ENCODE measurements at places on chromosomes 6 and 20.
A peak's percentile ranks its signal among the peaks of the same experiment; 100 is the strongest.

- no peak for DNase-seq
These were observed 1.1 kb upstream of the KLHL32 start for GRCh38 chr6:96923400-96923799.

DNA sequence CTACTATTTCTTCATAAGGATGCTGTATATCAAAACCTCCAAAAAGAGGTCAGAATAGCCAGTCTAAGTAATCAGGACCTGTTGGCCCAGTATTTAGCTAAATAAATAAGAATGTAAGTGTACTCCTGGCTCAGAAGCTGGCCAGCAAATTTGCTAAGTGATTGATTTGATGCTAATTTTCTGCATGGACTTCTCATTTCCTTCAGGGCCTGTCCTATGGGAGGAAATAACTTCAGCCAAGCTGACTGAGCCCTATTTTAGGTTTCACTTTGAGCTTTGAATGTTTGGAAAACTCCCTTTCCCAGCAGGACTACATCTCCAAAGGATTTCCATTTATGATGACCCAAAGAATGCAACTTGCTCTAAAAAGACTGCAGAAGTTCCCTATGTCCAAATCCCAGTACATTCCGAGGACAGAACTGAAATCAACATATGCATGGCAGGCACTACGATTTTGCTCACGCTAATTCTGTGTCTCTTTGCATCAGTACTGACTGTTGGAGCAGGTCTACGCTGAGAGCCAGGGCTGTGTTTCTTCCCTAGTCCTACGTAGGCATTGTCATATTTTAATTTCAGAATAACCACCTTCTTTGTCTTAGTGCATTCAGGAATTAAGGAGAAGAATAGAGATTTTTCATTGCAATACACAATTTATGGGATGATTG lies 441.4 kb upstream of the PLCB4 start:
- no peak for DNase-seq

DNA sequence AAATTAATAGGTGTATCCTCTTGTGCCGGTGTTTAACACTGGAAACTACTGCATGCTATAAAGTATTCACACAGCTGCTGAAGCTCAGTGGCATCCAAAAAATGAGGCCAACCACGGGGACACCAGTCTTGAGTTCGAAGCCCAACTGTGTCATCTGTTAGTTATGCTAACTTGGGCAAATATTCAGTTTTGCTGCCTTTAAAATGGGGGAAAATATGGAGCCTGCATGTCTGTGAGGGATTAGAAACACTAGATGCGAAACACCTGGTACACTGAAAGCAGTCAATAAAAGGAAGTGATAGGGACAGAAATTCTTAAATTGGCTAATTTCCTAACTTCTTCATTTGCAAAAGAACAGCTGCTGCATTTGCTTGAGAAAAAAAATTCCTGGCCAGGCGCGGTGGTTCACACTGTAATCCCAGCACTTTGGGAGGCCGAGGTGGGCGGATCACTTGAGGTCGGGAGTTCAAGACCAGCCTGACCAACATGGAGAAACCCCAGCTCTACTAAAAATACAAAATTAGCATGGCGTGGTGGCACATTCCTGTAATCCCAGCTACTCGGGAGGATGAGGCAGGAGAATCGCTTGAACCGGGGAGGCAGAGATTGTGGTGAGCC lies 36.6 kb upstream of the MLIP start:
- DNase-seq: no peak

DNA sequence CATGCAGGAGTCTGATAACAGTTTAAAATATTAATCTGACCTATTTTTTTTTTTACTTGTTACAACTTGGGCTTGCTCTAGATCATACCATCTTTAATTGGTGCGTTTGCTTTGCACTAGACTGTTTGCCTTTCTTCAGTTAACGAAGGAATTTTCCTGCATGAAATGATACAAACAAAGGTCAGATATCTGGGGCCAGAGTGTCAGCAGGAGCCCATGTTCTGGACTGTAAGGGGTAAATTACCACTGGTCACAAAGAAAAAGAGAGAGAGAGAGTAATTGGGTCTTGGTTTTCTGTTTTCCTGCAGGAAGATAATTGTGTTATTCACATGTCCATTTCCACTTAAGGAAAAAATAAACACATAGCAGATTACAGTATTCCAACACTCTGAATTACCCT lies 399.4 kb upstream of the MARCKS start:
- DNase-seq: no peak

GRCh38 chr6:33314515-33314942 lies 651 bp upstream of the TAPBP start:
- peak; percentile 68 for DNase-seq

GRCh38 chr6:30213957-30214656 lies 901 bp upstream of the TRIM26 start:
- DNase-seq: peak; percentile 63

DNA sequence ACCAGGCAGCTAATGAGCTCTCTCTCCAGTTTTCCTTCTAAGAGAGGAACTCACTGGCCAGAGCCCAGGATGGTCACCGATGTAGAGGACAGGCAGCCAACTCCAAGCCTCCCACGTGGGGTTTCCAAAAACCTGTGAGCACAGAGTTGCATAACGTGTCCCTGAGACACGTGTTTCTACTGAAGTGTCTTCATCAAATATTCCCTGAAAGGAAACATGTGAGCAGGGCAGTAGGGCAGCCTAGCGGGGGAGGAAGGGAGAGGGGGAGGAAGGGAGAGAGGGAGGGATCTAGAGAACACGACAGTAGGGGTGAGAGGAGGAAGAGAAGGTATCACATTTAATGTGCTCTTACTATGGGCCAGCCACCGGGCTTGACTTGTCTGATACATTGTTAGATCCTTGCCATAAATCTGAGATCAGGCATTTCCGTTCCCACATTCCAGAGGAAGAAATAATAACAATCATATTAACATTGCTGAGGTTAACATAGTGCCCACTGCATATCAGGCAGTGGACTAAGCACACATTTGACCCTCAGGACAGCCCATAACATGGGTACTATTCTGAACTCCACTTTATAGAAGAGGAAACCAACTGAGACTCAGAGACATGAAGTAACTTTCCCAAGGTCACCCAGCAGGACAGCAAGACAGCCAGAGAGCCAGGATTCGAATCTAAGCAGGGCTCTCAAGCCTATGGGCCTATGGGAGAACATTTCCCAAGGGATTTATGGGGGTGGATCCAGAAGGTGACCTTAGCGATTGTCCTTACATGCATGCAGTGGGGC lies 4.5 kb upstream of the SYS1 start:
- no peak for DNase-seq

GRCh38 chr6:160883999-160884398 lies 107.6 kb upstream of the MAP3K4 start:
- no peak for DNase-seq
